ENCODE measurements at places on chromosomes 12 and 14.

GRCh38 chr12:63921157-63921556 is 76.7 kb downstream of the SRGAP1 start:
- DNase-seq, result no peak

- no peak for DNase-seq
Measured at GRCh38 chr12:55816881-55817344, 611 bp downstream of the SARNP start.

DNA sequence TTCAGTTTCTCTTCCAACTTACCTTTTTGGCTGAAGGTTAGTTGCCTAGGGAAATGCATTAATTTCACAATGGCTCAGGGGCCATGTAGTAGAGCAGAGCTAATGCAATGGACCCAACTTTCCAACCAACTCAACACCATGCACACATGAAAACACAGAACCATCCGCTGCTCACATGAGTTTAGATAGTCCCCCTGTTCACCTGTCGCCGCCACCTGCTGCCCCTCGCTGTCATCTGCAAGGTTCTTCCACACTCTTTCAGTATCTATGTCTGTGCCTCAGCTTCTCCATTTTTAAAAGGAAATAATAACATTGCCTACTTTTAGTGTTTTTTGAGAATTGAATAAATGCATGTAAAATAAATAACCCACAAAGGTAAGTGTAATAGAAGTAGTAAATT is 585.6 kb downstream of the ETNK1 start:
- no peak for DNase-seq

DNA sequence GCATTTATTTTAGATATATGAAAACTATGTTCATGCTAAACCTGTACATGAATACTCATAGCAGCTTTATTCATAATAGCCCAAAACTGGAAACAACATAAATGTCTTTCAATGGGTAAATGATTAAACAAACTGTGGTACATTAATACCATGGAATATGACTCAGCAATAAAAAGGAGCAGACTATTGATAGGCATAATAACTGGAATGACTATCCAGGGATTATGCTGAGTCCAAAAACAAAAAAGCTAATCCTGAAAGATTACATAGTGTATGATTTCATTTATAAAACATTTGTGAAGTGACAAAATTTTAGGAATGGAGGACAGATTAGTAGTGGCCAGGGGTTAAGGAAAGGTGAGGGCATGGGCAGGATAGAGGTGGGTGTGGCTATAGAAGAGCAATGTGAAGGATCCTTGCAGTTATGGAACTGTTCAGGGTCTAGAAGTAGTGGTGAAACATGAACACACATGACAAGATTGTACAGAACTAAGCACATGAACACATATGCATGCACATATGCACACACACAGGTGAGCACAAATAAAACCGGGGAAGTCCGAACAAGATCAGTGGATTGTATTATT is 61.1 kb upstream of the CDKN3 start:
- DNase-seq, result no peak

DNA sequence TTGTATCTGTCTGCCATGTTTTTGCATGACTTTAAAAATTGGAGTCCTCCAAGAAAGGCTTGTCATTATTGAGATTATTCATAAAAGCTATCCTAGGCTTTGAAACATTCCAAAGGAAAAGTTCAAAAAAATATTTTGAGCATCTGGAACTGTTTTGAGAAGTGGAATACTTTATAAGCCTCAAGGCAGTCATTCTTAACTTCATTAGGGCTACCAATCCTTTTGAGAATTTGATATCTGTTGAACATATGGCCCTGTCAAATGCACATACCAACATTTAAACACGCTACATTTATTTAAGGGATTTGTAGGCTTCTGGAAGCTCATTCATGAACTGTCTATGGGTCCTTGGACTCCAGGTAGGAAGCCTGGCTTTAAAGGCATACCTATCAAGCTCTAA is 77.0 kb downstream of the TMEM117 start:
- no peak for DNase-seq

DNA sequence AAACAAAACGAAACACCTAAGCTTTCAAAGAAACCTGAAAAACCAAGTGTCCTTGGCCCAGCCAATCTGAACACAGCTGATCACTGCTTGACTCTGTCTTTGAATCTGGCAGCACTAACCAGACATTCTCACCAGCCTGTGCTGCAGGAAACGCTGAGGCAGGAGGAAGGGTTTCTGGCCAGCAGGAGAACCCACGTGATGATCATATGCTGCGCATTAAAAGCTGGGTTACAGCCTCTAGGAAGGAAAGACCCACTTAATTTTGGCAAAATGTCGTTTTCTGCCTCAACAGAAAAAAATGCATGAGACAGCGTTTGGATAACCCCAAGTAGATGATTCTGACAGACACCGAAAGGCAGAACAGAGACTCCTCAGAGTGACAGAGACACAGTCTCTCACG is 9.8 kb downstream of the APPL2 start:
- no peak for DNase-seq

DNA sequence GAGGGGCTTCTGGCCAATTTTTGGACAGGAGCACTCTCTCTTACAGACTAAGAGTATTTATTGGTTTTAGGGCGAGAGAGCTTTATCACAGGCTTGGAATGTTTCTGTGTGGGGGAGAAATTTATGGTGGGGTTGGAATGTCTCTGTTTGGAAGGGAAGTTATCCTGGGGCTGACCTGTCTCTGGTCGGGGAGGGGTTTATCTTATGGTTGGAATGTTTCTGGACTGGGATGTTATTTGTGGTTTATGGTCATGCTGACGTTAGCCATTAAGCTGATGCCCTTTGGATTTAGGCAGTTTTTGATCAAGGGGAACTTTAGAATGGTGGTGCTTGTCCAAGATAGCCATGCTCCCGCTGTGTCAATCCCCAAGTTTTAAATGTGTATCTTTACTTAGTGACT is 614.8 kb downstream of the DIO2 start:
- no peak for DNase-seq
